ENCODE measurements at places on chromosomes 13 and 19.

DNA sequence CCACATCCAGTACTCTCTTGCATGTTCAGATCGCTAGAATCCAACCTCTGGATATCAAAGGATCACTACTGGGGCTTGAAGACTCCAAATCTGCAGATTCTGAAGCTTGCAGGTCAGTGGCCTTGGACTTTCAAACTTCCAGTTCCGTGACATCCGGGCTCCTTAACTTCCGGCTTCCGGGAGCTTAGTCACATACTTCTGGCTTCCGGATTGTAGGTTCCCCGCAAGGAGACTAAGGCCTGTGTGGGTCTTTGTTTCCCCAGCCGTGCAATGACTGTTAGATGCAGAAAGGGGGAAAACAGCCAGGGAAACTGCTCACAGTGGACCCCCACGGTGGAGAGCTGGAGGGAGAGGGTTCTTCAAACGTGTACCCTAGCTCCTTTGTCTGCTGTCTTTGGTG is 41.4 kb downstream of the ZNF333 start:
- no peak for DNase-seq

GRCh38 chr13:54226876-54227275 is 1198.3 kb downstream of the OLFM4 start:
- DNase-seq, result no peak

DNA sequence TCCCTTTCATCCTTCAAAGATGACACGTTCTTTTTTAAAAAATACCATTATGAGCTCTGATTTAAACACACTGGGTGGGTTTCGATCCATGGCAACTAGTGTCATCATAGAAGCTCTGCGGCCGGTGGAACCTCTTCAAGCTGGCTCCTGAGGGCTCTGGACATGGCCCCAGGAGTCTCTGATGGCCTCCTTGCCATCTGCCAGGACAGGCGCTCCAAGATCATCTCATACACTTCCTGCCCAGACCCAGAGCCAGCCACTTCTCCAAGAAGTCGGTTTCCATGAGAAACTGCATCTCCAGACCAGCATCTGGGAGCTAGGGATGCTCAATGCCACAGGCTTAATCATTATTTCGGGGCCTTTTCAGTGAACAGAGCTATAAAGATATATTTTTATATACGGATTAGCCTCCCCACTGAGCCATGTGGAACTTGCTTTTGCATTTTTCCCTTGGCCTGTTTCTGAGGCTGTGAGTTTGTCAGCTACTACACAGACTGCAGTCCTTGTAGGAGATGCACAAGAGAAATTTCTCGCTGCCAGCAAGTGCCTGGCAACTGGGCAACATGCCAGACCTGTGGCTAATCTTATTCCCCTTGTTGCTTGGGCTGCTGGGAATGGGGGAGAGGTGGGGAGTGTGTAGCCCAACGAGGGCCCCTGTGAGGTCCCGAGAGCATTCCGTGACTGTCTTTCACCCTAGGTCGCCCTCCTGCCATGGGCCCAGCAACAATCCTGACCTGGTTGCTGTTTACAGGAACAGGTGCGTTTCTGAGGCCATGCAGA is 15.9 kb downstream of the SUGP1 start:
- no peak for DNase-seq

GRCh38 chr19:30277941-30278881 is 94.0 kb upstream of the ZNF536 start:
- no peak for DNase-seq

DNA sequence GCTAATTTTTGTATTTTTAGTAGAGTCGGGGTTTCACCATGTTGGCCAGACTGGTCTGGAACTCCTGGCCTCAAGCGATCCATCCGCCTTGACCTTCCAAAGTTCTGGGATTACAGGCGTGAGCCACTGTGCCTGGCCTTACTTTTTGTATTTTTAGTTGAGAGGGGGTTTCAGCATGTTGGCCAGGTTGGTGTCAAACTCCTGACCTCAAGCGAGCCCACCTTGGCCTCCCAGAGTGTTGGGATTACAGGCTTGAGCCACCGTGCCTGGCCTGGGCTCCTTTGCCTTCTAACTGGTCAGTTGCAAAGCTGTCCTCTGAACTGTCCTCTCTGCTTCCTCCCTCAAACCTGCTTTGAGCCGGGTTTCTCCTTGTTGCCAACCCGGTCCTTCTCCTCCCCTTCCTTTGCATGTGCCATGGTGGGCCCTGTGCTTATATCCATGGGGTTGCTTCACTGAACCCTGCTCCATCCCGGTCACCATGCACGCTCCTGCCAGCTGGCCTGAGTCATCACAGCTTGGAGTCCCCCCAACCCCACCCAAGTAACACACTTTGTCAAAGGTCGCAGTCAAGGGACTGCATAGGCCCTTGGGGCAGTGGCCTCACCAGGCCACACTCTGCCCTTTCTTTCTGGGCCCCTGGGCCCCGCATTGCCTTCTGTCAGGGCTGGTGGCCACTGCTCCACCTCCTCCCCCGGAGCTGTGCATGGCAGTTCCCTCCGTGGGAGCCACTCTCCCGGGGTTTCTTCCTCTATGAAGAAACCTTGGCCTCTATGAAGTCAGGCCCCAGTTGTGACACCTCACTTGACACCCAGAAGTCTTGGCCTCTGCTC is 21.2 kb downstream of the WTIP start:
- no peak for DNase-seq
